ENCODE measurements at places on chromosomes 6 and 20.
A peak's percentile ranks its signal among the peaks of the same experiment; 100 is the strongest.

- DNase-seq: no peak
Observed at GRCh38 chr20:23027721-23028120, 7.4 kb upstream of the SSTR4 start.

- DNase-seq: peak; percentile 20
Observed at GRCh38 chr6:28134015-28134414, 7.7 kb upstream of the ZKSCAN8 start.

- DNase-seq: no peak
Observed at GRCh38 chr6:7630792-7631191, 40.8 kb downstream of the SNRNP48 start.

GRCh38 chr6:9455864-9456658 is 958.8 kb downstream of the TFAP2A start:
- no peak for DNase-seq

GRCh38 chr20:56706867-56707360 is 77.8 kb downstream of the TFAP2C start:
- DNase-seq: no peak

DNA sequence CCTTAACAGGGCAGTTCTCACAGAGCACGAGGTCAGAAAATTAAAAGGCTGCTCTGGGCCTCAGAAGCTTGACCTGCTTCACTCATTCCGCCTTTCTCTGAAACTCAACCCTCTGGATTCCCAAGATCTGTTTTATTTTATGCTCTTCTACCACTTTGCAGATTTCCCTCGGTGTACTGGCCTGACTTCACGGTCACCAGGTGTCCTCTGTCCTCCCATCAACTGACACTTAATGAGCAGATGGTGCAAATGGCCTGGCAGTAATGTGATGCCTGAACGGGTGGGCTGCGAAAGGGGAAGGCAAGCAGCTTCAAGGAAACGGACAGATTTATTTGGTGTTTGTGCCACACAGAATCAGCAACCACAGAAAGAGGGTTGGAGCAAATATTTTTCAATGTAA is 169.7 kb upstream of the TFAP2D start:
- peak; percentile 42 for DNase-seq

DNA sequence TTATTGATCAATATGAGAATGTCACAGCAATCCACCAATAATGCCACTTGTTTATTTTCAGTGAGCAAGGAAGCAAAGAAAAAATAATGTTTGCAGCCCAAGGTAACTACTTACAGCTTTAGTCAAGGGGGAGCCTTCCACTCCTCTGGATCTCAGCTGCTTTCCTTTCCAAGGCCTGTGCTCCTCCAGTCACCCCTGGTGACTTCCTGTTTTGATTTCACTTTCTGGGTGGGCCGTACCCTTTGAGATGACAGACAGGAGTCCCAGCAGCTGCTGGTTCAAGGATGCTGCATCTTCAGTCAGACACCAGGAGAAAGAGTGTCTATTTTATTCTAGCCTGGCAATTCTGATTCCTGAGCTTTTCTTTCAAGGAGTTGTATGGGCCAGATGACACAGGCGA is 5.6 kb upstream of the VNN2 start:
- DNase-seq: no peak

GRCh38 chr6:167988154-167988495 is 9.3 kb upstream of the KIF25 start:
- DNase-seq: no peak

DNA sequence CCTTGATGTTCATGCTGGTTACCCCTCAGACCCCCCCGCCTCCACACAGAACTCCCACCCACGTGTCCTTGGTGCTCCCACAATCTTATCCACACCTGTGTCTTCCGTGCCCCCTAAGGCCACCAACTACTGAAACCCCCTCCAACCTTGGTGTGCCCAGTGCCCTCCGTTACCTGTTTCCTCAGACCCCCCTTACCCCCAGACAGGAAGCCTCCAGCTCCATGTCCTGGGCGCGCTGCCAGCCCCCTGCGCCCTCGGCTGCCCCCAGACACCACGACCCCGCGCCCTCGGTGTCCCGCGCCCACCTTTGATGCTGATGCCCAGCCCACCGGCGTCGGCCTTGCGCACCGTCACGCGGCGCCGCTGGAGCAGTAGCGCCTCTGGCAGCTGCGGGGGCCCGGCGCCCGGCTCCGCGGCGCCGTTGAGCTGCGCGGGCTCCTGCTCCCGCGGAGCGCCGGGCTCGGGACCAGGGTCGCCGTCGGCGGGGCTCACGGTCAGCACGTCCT is 504 bp downstream of the SNTA1 start:
- DNase-seq: peak; percentile 59

DNA sequence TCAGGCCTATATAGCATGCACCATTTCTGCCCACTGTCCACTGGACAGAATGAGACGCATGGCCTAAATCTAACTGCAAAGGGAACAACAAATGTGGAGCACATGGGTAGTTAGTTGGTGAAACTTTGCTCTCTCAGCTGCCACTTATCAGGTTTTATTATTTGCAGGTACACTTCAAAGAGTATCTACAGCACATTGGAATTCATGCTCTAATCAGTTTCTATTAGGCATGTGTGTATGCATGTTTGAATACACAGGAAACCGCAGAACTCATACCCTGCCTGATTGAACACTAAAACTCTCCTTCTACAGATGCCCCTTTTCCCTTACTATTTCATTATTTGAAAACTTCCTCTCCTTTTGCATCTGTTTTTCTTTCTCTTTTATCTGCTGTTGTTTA is 97.4 kb upstream of the HSF2 start:
- DNase-seq: no peak

GRCh38 chr6:36235309-36235708 is 34.6 kb upstream of the PNPLA1 start:
- no peak for DNase-seq

GRCh38 chr20:62296724-62297448 is 5.9 kb upstream of the ADRM1 start:
- DNase-seq: no peak

DNA sequence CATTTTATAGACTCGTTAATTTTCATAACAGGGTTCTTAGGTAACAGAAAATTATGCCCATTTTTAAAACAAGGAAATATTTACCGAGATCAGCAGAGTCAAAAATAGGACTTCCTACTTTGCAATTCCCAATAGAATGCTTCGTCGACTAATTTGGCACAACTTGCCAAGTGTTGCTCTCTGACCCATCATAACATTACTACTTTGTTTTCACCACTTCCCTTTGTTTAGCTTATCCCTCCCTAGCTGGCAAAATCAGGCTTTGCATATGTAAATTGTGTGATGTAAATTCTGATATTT is 914 bp upstream of the RANBP9 start:
- no peak for DNase-seq

DNA sequence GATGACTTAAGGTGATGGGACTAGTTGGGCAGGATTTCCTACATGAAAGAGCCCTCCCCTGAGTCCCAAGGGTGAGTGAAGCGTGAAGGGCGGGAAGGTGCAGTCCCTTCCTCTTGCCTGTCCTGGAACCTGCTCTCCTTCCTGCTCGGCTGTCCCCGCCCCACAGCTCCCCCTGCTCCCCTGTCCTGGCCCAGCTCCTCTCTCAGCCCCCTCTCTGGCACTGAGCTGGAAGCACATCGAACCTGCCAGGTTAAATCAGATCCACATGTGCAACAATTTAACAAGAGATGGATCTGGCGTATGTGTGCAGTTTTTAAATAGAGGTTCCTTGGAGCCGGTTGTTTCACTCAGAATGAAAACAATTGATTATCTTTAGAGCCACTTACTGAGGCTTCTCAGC is 95.0 kb downstream of the LRFN2 start:
- DNase-seq: no peak

DNA sequence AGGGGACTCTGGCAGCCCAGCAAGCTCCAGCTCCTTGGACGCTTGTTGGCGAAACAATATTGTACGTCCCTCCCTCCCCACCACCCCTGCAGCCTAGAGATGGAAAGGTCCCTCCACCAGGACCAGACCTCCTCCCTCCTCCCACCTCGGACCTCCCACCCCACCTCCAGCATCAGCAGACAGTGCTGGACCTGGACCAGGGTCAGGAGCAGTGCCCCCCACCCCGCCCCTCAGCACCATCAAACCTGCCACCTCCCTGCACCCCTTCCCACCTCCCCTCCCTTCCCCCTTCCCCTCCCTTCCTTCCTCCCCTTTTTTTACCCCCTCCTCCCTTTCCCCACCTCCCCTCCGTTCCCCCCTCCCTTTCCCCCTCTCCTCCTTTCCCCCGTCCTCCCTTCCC is 98.4 kb downstream of the TAF4 start:
- DNase-seq: no peak

DNA sequence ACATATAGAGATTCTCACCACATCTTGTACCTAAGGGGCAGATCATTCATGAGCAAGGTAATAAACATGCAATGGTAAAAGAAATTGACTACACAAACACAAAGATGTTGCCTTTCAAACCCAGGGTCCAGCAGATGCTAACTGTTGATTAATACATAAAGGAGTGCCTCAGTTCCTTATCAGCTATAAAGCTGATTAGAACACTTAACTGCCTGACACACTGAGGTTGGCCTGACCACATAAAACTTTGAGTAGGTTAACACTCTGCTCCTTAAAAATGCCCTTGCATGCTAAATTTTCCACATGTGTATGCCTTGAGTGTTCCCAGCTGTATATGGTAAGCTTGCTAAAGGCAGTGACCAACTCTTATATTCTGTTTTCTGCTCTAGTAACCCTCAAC is 14.9 kb downstream of the CRISP2 start:
- DNase-seq: no peak

GRCh38 chr6:11210386-11211138 is 21.9 kb downstream of the NEDD9 start:
- no peak for DNase-seq

- DNase-seq: peak; percentile 56
Observed at GRCh38 chr20:1949347-1950100, 44.3 kb downstream of the PDYN start.

GRCh38 chr6:102488729-102489128 is 1095.2 kb downstream of the GRIK2 start:
- no peak for DNase-seq

DNA sequence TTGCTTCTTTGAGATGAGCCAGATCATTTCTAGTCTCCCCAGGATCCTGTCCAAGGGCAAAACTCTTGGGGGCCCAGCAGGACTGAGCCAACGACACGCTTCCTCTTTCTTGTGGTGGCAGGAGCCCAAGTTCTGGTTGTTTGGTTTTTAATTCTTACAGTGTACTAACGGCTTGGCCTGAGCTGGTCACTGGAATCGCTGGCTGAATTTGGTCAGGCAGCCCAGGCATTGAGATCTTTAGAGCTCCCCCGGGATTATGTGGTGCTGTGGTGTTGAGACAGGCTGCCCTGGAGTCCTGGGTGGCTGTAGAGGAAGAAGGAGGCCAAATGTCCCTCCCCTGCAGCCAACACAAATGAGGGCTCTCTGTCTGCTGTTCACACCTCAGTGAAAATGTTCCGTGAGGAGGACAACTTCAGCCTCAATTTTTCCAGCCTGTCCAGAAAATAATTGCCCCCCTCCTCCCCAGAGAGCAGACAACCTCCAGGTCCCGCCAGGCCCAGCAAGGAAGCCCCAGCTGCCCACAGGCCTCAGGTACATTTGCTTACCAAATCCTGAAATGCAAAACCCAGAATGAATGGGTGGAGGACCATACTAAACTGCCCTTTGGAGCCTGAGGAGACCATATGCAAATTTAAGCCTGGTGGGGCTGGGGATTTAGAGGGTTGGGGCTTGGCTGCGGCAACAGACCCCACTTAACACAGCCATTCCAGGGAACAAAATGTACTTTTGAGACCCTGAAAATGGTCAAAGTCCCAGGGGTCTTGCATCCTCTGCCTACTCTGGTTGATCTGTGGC is 23.6 kb downstream of the BNIP5 start:
- DNase-seq: no peak

- peak; percentile 56 for DNase-seq
Observed at GRCh38 chr6:111478749-111479148, 4.3 kb downstream of the REV3L start.

DNA sequence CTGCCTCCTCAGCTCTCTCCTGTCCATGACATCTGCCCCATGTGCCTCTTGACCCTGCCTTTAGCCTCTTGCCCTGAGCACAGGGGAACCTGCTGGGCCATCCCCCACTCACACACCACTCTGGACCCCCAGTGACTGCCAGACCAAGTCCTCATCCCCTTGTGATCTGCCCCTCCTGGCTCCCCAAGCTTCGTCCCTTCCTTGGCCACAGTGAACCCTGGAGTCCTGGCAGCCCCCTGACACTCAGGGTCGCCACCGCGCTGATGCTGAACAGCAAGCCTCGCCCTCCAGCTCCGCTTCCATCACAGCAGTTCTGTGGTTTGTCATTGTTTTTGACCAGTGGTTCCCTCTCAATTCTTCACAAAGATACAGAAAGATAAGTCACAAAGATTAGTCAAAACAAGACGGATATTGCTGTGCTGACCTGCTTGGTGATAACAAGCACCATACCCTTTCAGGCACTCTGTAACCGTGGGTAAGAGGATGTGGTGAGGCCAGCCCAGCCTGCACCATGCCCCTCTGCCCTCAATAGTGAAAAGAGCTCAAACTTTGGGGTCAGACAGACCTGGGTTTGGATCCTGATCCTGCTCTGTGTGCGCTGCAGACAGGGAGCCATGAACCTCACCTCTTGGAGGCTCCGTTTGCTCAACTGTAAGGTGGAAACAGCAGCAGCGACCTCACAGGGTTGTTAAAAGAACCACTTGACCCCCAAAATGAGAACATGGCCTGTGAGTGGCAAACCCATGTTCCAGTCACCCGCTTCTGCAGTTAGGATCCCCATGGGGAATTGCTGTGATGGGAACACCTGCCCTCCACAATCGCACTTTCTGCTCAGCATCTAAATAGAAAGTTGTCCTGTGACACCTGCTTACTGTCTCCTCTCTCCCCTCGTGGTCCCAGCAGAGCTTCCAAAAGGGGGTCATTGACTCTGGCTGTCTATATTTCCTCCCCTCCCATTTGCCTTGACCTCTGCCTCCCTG is 114.5 kb downstream of the TOX2 start:
- no peak for DNase-seq

Measured in NCI-H2171 treated with DMSO at 0.1 percent for 48 hours (cell line).